Endodermal cell (in vitro differentiated cells): ENCODE measurements at places on chromosomes 1 and 21.

DNA sequence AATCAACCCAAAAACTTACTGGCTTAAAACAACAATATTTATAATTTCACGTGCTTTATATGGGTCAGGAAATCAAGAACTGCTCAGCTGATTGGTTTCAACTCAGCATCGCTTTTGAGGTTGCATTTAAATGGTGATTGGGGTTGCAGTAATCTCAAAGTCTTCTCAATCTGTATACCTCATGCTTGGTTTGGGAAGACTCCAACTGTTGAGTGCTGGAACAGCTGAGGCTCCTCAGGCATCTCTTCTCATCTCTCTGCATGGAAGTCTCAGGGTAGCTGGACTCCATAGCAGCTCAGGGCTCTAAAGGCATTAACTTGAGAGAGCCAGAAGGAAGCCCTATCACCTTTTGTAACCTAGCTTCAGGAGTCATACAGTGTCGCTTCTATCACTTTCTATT is 35.1 kb downstream of the AK5 start:
- DNase-seq, result no peak

DNA sequence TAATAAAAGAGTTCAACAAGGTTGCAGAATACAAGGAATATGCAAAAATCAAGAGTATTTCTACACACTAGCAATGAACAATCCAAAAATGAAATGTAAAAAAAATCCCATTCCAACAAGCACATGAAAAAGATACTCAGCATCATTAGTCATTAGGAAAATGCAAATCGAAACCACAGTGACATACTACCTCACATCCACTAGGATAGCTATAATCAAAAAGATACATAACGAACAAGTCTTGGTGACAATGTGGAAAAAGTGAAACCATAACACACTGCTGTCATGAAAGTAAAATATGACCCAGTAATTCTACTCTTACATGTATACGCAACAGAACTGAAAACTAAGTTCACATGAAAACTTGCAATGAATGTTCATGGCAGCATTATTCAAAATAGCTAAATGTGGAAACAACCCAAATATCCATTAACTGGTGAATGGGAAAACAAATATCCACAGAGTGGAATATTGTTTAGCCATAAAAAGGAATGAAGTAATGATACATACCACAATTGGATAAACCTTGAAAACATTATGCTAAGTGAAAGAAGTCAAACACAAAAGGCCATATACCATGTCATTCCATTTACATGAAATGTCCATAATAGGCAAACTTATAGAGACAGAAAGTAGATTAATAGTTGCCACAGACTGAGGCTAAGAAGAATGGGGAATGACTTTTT is 34.3 kb downstream of the PIK3R3 start:
- no peak for DNase-seq

GRCh38 chr1:155277902-155278688 is 832 bp downstream of the HCN3 start:
- DNase-seq, result peak; percentile 100

- no peak for DNase-seq
Observed at GRCh38 chr1:61388566-61388965, 306.2 kb downstream of the NFIA start.

- no peak for DNase-seq
Observed at GRCh38 chr1:11365744-11366387, 92.9 kb downstream of the UBIAD1 start.

DNA sequence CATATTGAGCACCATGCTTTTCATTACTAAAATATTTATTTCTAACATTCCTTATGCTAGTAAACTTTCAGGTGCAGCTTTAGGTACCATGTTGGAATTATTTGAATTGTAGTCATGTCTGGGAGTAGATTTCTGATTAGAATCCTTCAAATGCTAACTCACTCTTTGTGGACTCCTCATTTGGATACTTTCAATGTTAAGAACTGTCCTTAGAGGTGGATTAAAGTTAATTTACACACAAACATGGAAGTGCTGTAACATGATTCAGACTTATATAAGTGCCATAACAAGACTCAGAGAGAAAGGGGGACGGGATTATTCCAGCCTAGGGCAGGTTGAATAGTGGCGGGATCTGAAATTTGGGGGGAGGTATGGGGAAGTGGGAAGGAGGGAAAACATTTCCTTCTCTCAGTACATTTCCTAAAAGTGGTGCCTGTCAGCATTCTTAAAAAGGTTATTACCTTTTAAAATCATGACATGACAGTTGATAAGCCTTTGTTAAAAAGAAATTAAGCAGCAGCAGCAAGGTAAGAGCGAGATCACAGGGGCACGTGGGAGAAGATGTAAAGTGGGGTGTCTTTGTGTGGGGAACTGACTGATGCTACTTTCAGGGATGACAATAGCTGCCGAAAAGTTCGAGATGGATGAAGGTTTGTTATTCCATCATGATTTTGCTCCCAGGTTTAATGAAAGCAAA is 44.4 kb downstream of the HHAT start:
- DNase-seq, result peak; percentile 56

- DNase-seq, result no peak
Observed at GRCh38 chr1:172457479-172458130, 13.7 kb upstream of the PIGC start.

DNA sequence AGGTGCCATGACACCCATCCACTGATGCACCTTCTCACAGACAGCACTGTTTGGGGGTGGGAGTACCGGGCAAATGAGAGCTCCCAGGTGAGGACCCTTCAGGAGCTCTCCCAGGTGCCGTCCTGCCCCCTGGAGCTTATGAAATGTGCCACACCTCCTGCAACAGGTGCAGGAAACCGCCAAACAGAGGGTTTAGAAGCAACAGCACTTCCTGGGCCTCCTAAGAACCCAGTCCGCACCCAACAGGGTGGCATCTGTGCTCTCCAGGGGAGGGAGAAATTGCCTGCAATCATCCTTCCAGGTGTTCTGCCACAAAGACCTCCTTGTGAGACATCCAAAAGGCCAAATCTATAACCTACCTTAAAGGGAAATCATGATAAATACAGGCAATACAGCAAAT is 87.7 kb upstream of the ATP1B1 start:
- DNase-seq, result no peak

DNA sequence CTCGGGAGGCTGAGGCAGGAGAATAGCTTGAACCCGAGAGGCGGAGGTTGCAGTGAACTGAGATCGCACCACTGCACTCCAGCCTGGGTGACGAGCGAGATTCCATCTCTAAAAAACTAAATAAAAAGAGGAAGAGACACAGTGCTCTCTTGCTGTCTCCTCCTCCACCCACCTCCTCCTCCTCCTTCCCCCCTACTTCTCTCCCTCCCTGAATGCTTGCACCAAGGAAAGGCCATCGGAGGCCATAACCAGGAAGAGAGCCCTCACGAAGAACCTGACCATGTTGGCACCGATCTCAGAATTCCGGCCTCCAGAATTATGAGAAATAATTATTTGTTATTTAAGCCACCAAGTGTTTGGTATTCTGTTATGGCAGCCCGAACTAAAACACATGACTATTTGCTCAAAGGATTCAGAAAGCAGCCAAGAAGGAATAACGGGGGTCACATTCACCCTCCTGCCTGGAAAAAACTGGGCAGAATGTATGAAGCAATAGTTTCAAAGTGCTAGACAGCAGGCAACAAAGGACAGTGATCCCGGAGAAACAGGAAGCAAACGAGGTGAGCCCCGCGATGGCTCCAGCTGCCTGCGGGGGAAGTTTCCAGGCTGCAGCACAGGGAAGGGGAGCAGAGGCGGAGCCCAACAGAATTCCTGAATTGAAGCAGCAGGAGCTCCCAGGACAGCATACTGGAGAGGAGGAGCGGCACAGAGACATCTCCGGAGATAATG is 35.8 kb downstream of the LDLRAD1 start:
- peak; percentile 90 for DNase-seq

DNA sequence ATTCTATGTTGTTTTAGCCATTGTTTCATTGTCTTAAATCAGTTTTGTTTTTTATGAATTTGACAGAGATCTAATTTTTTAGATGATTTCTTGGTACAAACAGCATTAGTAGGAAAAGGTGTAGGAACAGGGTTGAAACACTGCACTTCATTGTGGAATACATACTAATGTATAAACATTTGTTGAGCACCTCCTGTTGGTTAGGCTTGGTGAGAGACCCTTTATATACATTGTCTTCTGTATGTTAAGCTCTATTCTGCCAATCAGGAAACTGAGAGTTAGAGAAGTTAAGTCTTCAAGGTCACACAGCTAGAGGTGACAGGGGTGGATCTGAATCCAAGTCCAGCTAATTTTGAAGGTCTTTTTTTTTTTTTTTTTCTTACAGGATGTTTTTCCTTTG is 192.7 kb downstream of the VPS13D start:
- no peak for DNase-seq

DNA sequence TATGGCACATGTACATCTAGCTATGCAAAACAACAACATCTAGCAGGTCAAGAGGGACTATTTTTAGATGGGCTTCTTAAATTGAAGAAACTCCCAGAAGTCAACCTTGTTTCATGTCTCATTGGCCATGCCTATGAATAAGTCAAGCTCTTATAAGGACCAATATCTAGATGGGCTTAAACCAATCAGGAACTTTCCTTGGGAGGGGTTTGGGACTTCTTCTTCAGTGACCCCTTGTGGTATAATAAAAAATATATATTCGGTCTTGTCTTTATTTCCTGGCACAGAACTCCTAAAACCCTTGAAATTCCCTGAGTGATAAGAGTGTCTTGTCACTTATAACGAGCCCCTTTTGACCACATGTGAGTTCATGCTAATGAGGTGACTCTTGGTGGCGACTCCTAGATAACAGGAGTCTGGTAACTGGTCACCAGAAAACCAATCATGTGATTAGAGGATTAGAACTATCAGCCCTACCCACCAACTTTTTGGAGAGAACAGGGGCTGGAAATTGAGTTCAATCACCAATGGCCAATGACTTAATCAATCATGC is 218.3 kb downstream of the HHIPL2 start:
- no peak for DNase-seq

DNA sequence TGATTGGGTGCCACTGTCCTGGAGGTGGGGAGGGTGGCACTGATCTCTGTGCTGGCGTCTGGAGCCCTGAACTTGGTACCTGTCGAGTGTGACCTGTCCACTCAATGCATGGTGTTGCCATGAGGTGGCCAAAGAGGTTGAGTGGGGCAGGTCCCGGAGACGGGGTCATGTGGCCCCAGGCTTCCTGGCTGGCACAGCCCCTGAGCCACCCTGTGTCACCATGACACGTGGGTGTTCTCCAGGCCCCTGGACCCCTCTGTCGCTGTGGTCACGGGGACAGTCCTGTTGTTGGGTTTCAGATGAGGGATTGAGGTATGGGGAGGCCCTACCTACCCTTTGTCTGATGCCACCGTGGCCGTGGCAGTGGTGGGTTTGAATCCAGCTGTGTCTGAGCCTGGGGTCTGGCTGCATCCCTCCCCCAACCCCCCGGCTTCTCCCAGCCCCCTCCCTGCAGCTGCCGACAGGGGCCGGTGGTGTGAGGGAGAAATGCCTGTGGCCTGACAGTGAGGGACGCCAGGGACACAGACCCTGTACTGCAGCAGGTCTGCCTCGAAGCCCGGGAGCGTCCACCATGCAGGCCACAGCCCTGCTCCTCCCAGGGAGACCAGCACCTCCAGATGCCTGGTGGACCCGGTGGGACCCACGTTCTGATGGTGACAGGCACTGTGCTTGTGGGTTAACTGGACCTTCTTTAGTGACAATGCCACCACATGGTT is 12.0 kb downstream of the TRPM2 start:
- DNase-seq, result peak; percentile 33

DNA sequence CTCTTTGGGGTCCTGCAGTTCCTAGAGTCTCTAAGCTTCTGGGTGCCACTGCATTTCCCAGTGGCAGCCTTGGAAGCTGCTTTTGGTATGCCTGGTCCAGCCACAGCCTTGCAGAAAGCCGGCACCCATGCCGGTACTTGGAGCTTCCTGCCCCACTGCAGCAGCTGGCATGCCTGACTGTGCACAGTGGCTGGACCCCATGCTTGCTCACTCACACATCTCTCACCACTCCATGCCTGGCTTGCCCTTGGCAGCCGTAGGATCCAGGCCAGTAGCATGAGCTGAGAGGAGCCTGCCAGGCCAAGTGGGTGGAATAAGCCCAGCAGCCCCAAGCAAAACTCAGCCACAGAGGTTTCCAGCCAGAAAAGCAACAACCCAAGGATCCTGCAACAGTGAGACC is 20.3 kb upstream of the FNBP1L start:
- DNase-seq, result no peak

- no peak for DNase-seq
Observed at GRCh38 chr1:234140388-234140787, 232.9 kb upstream of the COA6 start.

DNA sequence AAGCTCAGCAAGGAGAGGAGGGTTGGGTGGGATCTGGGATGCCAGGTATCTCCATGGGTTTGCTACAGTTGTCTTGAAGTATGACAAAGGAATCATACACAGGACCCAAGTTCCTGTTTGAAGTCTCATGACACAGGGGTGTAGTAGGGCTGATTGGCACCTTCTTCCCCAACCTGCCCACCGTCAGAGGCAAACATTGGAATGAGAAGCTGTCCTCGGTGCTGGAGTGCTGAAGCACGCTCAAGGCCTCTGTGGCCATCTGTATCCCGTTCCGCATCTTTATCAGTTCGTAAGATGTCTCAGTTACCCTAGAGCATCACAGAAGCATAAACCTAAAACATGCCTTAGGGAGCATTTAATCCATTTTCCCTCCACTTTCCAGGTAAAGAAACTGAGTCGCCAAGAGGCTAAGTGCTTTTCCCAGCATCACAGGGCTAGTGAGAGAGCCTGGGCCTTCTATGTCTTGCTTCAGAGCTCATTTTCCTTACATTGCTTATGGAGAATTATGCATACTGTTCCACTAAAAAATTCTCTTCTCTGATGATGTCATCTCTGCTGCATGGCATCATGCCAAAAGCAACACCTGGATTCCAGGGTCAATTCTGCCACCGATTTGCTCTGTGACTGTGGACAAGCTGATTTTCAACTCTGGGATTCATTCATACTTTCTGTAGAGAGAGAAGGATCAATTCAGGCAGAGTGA is 34.2 kb downstream of the VWA5B1 start:
- DNase-seq, result no peak

GRCh38 chr1:154717528-154717924 is 109.5 kb upstream of the ADAR start:
- no peak for DNase-seq

- no peak for DNase-seq
Observed at GRCh38 chr1:96820671-96821070, 99.1 kb downstream of the PTBP2 start.

DNA sequence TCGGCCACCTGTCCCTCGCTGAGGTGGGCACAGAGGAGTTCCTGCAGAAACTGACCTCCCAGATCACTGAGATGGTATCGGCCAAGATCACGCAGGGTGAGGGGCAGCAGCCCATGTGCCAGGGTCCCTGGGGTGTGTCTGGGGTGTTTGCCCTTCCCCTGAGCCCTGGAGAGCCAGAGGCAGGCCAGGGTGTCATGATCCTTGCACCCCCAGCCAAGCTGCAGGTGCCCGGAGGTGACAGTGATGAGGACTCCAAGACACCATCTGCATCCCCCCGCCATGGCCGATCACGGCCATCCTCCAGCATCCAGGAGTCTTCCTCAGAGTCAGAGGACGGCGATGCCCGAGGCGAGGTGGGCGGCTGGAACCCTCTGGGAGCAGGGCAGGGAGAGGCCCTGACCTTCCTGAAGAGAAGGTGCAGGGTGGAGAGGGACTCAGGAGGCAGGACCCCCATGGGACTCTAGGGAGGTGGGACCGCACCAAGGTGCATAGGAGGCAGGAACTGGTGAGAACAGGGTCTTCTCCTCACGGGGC is 69.5 kb downstream of the TRIM11 start:
- peak; percentile 29 for DNase-seq
